ENCODE measurements at places on chromosomes 1 and 21.

DNA sequence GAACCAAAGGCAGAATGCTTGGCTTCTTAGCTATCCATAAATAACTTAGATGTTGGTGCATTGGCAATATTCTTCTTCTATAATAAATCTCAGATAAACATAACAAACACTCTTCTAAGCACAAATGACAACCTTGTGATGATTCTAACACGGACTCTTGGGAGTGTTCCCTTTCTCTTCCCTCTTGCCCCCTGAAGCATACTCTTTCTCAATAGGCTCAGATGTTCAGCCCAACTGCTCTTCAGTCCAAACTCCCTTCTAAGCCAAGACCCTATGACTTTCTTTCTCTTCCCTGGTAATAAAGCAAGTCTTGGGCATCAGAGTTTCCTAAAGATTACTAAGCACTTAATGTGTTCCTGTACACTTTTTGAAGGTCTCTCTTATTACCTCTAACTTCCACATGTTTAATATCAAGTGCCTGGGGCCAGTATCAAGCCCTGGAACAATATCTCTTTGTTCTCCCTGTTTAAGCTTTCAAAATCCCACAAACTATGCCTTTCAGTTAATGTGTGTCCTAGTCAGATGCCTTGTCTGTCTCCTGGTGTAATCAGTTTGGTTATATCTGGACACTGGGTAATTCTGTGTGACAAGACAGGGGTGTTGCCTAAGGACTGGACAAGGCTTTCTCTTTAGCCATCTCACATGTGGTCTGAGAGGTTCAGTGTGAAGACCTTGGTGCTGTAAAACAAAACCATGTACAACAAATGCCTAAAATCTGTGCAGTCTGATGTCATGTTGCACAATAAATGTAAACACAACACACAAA lies 92.9 kb upstream of the IVNS1ABP start:
- DNase-seq: no peak

DNA sequence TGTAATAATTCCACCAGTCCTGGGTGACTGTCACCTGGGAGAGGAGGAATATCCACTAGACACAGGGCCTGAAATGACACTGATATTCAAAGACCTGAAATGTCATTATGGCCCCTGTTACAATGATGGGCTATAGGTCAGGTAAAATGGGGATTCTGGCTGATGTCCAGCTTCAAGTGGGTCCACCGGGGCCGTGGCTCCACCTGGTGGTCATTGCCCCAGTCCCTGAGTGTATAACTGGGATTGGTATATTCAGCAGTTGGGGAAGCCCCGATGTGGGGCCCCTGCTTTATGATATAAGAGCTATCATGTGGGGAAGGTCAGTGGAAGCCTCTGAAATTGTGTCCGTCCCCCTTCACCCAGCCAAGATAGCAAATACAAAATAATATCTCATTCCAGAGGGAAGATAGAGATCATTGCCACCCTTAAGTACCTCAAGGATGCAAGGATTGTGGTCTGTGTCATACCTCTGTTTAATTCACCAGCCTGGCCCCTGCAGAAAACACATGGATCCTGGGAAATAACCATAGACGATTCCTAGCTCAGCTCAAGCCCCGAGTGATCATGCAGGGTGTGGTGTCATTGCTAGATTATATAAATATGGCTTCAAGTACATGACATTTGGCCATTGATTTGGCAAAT lies 19.4 kb downstream of the PLEKHO1 start:
- DNase-seq: peak; percentile 75

- no peak for DNase-seq
Measured at GRCh38 chr1:94729267-94729666, 90.9 kb upstream of the SLC44A3 start.

GRCh38 chr1:151210830-151211229 lies 12.5 kb downstream of the PIP5K1A start:
- DNase-seq: peak; percentile 44

DNA sequence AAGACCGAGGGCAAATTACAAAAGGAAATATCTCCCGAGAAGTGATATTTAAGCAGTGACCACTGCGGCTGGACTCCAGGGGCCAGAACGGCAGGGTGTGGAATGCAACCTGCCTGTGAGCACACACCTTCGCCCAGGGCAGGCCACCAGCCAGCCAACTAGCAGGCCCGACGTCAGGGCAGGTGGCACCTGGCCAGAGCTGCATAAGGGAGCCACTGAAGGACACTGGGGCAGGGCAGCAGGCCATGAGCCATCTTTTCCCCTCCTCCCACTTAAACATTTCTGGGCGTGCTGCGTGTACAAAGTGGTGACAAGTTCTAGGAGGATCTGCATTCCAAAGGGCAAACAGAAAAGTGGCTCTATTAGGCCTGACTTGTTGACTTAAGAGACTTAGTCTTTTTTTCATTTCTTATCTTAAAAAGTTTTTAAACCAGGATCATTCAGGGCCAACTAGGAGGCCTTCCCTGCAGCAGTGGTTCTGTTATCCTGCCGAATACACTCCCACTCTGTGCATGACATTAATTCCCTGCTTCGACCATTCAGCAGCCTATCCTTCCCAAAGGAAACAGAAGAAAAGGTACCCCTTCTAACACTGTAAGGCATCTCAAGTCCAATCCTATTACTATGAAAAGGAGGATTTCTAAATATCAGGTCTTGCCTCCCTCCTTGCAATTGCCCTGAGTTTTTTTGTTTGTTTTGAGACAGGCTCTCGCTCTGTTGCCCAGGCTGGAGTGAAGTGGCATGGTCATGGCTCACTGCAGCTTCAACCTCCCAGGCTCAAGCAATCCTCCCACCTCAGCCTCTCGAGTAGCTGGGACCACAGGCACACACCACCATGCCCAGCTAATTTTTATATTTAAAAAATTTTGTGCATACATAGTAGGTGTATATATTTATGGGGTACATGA lies 96.3 kb downstream of the BCAR3 start:
- peak; percentile 14 for DNase-seq

DNA sequence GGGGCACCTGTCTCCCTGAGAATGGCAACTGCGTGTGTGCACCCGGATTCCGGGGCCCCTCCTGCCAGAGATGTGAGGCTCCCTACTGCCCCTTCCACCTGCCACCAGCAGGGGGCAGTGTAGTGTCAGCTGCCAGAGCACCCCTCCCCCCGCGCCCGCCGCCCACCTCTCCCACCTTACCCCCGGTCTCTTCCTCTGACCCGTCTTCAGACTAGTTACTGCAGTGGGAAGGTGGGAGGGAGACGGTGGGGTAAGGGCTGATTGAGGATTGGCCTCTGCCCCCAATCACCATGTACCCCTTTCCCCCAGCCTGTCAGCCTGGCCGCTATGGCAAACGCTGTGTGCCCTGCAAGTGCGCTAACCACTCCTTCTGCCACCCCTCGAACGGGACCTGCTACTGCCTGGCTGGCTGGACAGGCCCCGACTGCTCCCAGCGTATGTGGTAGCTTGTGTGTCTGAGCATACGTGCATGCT lies 10.1 kb upstream of the LRRC71 start:
- DNase-seq: peak; percentile 74

DNA sequence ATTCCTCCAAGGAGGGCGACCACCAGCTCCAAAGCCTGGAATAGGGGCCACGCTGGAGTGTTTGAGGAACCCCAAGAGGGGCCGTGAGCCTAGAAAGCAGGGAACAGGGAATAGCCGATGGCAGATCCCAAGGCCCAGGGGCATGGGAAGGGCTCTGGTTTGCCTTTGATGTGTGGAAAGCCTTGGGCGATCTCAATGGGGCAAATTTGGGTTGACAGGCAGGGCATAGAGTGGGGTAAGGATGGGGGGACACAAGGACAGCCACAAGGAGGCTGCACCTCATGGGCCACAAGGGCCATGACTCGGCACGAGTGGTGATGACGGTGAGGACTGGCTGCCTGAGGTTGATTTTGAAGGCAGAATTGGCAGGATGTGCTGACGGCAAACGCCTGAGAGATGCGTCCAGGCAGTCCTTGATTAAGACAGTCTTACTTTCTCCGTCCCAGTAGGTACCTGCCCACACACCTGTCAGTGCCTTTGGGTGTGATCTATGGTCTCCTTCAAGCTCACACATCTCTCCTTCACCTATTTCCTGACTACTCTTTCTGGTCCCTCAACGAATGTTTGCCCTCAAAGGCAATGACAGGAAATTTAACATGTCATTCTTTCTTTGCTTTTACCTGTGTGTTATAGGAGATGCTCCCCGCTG lies 2.0 kb upstream of the TMPRSS3 start:
- no peak for DNase-seq

GRCh38 chr1:171911506-171911905 lies 70.2 kb downstream of the DNM3 start:
- DNase-seq: no peak

DNA sequence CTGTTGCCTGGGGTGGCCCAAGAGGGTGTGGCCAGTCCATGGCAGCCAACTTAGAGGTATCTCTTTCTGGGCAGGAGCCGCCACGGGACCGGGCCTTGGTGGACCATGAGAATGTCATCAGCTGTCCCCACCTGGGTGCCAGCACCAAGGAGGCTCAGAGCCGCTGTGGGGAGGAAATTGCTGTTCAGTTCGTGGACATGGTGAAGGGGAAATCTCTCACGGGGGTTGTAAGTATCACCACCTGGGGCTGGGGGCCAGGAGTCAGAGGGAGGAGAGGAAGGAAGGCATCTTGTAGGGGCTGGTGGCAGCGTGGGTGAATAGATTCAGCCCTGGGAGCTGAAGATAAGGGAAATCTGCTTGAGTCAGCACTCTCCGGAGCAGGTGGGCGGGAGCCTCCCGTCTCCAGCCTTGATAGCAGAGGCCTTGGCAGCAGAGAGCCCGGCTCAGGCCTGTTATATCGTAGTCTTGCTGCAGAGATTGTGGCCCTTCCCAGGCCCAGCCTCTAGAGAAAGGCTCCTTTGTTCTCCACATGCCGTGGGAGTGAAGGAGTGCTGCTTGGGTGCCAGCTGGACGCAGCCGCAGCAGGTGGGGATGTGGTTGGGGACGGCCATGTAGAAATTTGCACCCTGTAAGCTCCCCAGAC lies 25.4 kb downstream of the PHGDH start:
- no peak for DNase-seq

GRCh38 chr1:153698020-153698922 lies 19.8 kb downstream of the NPR1 start:
- peak; percentile 67 for DNase-seq

DNA sequence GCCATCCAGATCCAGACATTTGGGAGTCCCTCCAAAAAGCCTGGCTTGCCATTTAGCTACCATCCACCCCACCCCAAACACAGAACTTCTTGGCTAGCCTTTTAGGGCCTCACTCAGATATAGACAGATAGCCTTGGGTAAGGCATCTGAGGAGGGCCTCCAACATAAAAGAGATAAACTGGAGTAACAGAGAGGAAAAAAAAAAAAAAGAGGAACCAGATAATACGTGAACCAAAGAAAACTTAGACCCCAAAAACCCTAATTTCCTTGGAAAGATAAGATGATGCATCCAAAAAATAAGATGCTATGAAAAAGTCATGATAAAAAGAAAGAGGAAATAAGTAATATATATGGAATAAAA lies 19.8 kb upstream of the LSS start:
- DNase-seq: no peak

- no peak for DNase-seq
Measured at GRCh38 chr21:27219068-27219467, 252.2 kb upstream of the ADAMTS5 start.

DNA sequence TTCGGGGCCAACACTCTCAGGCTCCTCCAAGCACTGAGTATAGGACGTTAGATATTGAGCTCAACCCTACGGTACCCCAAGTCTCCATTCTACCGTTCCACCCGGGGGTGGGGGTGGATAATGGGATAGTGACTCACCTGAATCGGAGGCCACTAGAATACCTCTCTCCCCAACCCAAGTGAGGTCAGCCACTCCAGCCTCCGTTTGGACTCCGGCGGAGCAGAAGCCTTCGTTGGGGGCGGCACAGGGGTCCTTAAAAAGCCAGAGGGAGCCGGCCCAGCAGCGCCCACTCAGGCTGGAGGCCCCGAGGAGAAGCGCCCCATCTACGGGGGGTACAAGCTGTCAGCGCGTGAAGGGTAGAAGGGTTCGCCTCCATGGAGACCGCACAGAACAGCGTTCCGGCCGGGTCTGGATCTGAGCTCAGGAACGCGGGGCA lies 556 bp downstream of the WDR77 start:
- DNase-seq: peak; percentile 23

DNA sequence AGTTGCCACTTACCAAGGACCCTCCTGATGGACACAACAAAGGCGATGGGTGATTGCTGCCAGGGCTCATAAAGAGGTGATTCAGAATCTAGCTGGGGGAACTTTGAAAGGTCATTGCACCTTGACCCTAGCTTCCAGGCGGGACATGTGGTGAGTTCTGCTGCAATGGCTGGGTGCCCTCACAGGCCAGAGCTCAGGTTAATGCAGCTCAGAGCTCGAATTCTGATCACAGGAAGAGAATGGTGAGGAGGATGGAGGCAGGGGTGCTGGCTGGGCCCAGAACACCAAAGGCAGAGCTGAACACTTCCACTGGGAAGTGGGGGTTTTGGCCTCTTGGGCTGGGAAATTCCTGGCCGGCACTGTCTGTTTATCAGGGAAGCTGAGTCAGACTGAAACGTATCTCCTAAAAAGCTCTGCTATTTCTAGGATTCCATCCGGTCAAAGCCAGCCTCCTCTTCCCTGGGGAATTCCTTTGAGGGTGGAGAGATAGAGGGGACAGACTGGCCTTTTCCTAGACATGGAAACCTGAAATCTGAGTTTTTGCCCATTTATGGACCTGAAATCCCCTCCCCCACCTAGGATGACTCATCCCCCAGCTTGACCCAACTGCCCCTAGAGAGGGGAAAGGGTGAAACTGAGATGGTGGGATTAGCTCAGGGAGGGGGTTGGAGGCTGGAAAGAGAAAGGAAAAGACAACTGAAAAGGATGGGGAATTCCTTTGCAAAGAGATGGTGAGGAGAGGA lies 27.2 kb downstream of the NUAK2 start:
- peak; percentile 62 for DNase-seq

DNA sequence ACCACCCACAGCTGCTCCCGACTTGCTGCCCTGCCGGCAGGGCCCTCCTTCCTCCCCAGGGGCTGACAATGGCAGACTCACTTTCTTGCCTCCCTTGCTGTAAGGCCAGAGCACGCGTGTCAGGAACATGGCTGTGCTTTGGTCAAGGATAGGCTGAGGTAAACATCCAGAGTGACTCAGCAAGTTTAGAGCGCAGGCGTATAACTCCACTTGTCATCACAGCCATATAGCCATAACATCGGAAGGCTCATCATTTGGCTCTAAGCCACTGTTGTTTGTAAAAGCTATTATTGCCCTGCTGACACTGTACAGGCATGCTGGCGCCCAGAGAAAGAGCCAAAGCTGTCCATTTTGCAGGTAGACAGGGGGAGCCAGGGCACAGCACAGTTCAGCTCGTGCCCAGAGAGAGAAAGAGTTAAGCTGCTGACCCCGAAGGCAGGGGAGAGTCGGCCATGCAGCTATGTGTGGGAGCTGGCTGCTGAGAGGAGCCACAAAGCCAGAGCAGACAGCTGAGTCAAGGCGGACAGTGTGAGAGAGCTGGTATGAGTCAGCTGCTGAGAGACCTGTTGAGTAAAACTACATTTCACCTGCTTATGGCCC lies 60.6 kb downstream of the GNG4 start:
- peak; percentile 31 for DNase-seq
